ENCODE measurements at places on chromosomes 4 and X. TPM values are rescaled to one million over a fixed set of nuclear protein-coding genes. Genes with fewer than 3 reads are reported as not detected.

DNA sequence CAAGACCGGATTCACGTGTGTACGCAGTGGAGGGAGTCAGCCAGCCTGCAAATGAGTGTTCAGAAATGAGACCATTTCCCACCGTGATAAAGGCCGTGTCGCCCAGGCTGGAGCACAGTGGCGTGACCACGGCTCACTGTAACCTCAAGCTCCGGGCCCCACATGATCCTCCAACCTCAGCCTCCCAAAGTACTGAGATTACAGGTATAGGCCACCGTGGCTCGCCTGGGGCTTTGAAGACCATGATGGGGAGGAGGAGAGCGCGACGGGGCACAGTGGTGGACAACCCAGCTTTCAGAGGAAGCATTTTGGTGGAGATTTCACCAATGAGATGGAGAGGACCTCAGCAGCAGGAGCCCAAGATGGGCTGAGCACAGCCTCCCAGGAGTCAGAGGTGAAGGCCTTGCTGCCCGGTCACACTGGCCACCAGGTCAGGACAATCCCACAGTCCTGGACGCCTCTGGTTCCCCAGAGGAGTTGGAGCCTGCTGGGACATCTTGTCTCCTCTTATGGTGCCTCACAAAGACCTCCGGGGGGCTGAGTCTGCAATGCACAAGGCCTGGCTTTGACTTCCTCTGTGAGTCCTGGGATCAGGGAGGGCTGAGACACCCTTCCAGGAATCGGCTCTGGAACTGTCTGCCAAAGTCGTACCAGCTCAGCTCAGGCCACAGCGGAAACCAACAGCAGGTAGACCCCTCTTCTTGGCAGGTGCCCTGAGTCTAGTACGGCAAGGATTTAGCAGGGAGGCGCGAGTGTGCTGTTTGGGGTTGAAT, 22.4 kb upstream of the MXD4 start:
- DNase-seq: no peak

ART3 gene
- polyA plus RNA-seq: not detected

TNMD gene
- not detected for polyA plus RNA-seq

NMU gene
- polyA plus RNA-seq: 0.65 TPM

DNA sequence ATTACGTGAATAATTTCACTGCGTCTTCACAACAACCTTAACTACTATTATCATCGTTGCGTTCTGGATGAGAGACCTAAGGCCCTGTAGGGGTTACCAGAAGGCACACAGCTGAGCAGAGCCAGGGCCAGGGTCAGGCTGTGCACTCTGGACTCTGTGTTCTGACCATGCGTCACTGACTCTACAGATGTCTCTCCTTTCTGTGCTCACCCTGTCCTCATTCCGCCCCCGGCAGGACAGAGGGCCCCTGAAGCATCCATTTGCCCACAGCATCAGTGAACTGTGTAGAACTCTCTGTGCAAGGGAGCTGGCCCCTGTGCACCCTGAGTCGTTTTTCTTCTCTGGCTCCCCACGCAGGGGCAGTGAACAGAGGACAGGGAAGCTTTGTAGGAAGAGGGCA, 21.3 kb downstream of the GPKOW start:
- no peak for DNase-seq

DNA sequence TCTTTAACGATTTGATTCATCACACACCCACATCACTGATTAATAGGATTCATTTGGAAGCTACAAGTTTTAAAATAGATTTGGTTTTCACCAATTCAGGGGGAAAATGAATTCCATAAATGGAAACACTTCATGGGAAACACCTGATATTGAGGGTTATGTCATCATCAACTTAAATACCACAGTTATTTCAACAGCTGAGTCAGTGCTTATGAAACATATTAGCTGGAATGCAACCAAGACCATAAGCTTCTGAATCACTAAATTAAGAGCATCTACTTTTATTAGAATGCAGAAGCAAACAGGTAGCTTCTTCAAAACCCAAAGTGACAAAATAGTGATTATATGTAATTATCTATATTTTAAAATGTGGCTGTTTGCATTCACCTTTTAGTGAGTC, 207.8 kb upstream of the DCAF8L1 start:
- DNase-seq: no peak

GRCh38 chrX:69094977-69095669, 70.1 kb downstream of the PJA1 start:
- DNase-seq: no peak

GRCh38 chr4:151772274-151772673, 11.5 kb upstream of the GATB start:
- no peak for DNase-seq

DNA sequence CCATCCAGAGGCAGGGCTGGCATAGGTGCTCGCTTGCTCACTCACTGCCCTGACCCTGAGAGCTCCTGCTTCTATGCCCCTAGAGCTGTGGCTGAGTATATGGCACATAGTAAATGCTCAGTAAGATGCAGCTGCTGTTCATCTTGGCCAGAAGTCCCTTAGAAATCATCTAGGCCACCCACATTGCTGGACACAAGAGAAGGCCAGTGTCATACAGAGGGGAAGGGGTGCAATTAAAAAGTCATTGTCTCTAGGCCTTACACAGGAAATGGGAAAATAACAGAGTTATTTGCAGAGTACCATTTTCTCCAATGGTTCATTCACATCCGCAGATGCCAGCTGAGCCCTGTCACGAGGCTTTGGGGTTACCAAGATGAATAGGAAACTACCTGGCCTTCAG, 88.8 kb downstream of the MAMLD1 start:
- no peak for DNase-seq

GRCh38 chrX:7062903-7063302, 84.6 kb upstream of the STS start:
- no peak for DNase-seq

GRCh38 chrX:104430742-104431119, 135.3 kb upstream of the IL1RAPL2 start:
- no peak for DNase-seq

- no peak for DNase-seq
Observed at GRCh38 chr4:8163026-8163425, 4.4 kb upstream of the ABLIM2 start.

DNA sequence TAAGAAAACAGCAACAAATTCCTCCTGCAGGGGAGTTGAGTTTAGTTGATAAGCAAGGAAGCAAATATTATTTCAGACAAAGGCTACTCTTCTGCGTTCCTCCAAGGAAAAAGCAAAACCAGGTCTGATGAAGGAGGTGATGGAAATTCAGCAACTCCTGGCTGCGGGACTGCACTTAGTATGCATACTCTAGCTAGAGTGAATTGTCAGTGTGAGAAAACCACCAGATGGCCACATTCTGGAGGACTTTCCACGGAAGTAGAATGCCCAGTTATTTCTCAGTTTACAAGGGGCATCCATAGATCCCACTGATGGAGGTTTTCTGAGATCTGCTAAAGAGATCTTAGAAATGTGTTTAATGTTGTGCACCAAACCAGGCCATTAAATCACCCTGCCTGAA, 338.6 kb upstream of the PUDP start:
- no peak for DNase-seq

VCX3B gene
- 0.12 TPM for polyA plus RNA-seq

DNA sequence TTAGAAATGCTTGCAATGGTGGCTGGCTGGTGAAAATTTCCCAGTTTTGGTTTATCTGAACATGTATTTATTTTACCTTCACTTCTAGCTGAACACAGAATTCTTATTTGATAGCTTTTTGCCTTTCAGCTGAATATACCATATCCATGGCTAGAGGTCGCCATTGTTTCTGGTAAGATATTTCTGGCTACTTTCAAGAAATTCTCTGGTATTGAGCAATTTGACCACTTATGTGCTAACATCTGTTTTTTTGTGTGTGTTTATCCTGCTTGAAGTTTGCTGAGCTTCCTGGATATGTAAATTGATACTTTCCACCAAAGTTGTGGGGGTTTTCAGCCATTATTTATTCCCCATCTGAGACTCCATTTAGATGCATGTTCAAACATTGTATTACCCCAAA, 75.4 kb downstream of the FBXW7 start:
- DNase-seq: no peak

DNA sequence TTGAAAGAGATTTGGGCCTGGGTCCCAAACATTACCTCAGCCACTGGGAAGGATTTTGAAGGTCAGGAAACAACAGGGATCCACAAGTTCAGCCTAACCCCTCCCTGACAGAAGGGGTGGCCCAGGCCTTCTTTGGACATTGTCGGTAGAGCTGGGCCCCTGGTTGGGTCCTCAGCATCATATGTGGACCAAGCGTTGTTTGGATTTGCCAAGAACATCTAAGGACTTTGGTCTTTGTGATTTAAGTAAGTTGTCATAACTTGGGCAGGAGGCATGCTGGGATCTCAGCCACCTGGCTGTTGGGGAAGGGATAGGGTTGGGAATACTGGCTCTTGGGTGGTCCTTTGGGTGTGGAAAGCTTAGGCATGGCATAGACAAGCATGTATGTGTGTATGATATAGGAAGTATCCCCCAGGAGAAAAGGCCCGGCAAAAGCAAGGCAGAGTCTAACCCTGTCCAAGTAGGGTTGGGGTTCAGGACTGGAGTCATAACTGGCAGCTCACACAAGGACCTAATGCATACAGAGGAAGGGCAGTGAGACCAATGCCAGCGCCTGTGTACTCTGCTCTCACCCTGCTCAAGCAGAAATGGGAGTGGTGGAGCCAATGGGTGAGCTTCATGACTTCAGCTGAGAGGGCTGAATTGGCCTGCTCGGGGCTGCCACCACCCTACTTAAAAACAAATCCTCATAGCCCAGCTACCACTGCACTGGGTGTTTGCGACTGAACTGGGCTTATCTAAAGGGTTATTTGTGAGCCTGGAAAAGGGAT, 102.8 kb downstream of the RTL5 start:
- no peak for DNase-seq

SPANXN4 gene
- not detected for polyA plus RNA-seq

- DNase-seq: peak; percentile 86
Observed at GRCh38 chrX:100409610-100410590, at the start of gene PCDH19. Gene PCDH19, minus strand, starts transcription at chrX:100410273. Its CDS starts 1,676 bp downstream, at chrX:100408597.

- DNase-seq: no peak
Observed at GRCh38 chr4:31417040-31417439, 696.9 kb downstream of the PCDH7 start.

DNA sequence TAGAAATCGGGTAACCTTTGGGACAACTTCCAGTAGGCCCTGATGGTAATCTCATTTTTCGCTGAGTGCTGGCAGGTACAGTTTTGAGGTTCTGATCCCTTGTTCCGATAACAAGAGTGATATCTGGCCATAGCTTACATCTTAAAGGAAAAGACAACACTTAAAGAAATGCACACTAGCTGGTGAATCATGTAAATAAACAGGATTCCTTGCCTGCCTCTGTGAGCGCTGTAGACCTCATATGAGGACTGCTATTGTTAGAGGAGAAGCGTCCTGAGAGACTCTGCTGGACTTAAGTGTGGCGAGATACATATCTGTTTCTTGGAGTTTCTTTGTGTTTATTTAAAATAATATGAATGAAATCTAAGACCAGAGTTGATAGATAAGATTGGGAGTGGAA, 149.3 kb upstream of the SLC4A4 start:
- no peak for DNase-seq

DNA sequence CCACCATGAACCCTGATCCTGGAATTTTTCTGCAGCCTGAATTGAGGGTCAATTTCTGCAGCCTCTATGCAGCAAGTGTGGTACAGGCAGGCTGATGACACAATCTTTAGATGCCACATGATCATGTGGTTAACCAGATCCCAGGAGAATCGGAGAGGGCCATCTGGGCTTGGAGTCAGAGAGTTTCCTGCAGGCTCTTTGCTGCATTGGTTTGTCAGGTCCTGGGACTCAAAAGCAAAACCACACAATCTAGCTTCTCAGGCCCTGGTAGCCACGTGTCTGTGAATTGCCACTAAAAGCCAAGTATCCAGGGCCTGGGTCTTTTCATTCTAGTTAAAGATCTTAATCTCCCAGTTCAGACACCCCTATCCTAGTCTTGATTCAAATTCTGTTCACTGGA, 464.5 kb downstream of the BCOR start:
- DNase-seq: peak; percentile 65

GRCh38 chrX:88425739-88426138, 321.3 kb upstream of the CPXCR1 start:
- no peak for DNase-seq

- peak; percentile 59 for DNase-seq
Observed at GRCh38 chrX:102934624-102935023, 2.4 kb upstream of the RAB40AL start.

DNA sequence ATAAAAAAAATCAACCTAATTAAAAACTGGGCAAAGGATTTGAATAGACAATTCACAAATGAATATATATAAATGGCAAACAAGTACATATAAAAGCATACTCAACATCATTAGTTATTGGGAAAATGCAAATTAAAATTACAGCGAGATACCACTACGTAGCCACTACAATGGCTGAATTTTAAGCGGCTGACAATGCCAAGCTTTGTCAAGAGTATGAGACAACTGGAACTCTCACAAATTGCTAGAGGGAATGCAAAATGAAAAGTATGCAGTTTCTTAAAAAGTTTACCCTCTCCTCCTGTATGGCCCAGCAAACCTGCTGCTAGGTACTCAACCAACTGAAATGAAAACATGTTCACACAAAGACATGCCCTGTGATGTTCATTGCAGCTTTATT, 34.8 kb downstream of the ZFP42 start:
- DNase-seq: no peak

GRCh38 chrX:39757971-39758370, 339.8 kb downstream of the BCOR start:
- DNase-seq: no peak

POLN gene
- 0.67 TPM for polyA plus RNA-seq

ELMOD2 gene
- polyA plus RNA-seq: 7.1 TPM

GRCh38 chrX:153686711-153687110, 1.0 kb upstream of the SLC6A8 start:
- no peak for DNase-seq

AMBN gene
- polyA plus RNA-seq: not detected

GRCh38 chrX:69616457-69617203, 717 bp downstream of the EDA start:
- DNase-seq: peak; percentile 12

PNCK gene
- 2.5 TPM for polyA plus RNA-seq

CPE gene
- 18.2 TPM for polyA plus RNA-seq

HDX gene
- polyA plus RNA-seq: 1.6 TPM

DNA sequence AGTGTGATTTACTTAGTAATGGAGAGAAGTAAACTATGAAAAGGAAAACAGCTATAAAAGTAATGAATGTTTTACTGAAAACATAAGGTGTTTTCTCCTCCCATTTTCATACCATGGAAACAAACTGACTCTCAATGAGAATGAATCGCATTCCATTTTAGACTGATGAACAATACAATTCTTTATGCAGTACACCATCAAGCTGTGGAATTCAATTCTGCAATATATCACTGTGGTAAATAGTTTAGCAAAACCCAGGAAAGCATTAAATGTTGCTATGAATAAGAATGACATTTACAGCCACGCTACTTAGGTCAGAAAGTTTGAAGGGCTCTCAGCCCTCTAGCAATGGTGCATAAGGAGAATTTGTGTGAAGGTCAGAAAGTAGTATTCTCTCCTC, 7.4 kb downstream of the DCAF8L2 start:
- DNase-seq: no peak

GRCh38 chrX:16826207-16826606, 39.9 kb downstream of the TXLNG start:
- DNase-seq: peak; percentile 44

CDK16 gene
- polyA plus RNA-seq: 116 TPM

GRCh38 chr4:17475481-17475880, 36.4 kb downstream of the QDPR start:
- peak; percentile 49 for DNase-seq

Measured in SK-N-SH (cell line).